Activated T-cell treated with anti-CD3 and anti-CD28 coated beads, Interleukin-2, amount 50 U/mL, for 48 hours (primary cell): ENCODE measurements at places on chromosomes 13 and 19.

- no peak for DNase-seq
Observed at GRCh38 chr13:96781141-96781540, 213.1 kb downstream of the OXGR1 start.

GRCh38 chr13:82947191-82947621 is 935.1 kb downstream of the SLITRK1 start:
- DNase-seq, result no peak

- peak; percentile 41 for DNase-seq
Observed at GRCh38 chr19:10118960-10119359, 739 bp downstream of the EIF3G start.

DNA sequence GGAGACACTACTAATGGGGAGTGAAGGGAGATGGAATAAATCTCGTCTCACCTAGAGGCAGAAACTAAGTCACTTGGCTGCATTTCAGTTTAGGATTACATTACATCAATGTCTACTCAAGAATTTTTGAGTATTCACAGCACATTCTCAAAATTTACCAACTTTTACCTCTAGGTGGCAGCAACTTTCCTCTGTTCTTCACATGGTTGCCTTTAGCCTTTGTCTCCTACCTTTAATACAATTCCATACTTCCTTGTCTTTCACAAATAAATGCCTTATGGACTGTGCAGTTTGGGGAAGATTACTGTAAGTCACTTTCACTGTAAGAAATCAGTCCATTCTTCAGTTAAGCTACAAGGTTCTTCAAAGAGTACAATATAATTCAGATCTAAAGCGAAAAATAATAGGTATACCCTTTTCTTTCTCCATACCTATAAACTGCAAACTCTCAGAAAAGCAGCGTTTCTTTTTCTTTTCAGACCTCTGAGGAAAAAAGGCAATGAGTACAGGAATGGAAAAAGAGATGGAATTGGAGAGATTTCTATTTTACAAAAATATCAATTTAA is 379.4 kb downstream of the KLF12 start:
- DNase-seq, result no peak

- no peak for DNase-seq
Observed at GRCh38 chr13:47038188-47038587, 141.3 kb upstream of the HTR2A start.

DNA sequence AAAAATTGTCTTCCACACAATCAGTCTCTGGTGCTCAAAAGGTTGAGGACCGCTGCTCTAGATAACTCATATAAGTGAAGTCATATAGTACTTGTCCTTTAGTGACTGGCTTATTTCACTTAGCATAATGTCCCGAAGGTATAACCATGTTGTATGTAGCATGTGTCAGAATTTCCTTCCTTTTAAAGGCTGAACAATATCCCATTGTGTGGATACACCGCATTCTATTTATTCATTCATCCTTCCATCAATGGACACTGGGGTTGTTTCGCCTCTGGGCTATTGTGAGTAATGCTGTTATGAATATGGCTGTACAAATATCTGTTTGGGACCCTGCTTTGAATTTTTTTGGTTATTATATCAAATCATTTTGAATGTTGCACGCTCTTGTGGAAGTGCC is 4.6 kb upstream of the LYPD5 start:
- no peak for DNase-seq

GRCh38 chr13:102399791-102400674 is 1.8 kb downstream of the FGF14 start:
- peak; percentile 42 for DNase-seq

GRCh38 chr13:35672611-35673010 is 196.1 kb upstream of the MAB21L1 start:
- no peak for DNase-seq

DNA sequence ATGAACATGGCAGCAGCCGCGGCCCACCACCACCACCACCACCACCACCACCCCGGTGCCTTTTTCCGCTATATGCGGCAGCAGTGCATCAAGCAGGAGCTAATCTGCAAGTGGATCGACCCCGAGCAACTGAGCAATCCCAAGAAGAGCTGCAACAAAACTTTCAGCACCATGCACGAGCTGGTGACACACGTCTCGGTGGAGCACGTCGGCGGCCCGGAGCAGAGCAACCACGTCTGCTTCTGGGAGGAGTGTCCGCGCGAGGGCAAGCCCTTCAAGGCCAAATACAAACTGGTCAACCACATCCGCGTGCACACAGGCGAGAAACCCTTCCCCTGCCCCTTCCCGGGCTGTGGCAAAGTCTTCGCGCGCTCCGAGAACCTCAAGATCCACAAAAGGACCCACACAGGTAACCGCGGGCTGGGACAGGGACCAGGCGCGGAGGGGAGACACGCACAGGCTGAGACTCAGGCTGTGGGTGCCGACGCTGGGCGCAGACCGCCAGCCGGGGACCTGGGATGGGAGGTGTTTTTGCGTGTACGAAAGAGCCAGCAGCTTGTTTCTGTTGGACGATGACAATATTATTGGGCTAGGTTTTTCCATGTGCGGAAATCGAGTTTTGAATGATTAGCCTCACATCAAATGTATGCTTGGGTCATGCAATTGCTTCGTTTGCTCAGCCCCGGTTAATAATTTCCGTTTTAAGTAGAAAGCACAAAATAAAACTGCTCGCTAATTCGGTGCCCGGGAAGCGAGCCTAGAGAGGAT is 1.3 kb downstream of the ZIC2 start:
- peak; percentile 45 for DNase-seq

DNA sequence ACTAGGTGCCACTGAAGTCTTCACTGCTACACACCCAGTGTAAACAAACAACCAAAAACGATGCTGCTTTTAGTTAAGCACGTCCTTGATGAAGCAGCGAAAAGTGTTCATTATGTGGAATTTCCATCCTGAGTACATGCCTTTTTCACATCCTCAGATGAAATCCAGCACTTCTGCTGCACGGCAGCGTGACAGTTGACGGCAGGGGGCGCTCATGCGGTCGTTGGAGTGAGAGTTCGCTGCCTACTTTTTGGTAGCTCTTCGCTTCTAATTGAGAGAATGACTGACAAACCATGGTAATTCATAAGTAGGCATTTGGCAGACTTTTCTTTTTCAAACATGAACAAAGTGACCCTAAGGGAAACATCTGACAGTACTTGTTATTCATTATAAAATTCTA is 1124.9 kb downstream of the EFNB2 start:
- DNase-seq, result peak; percentile 58

- DNase-seq, result no peak
Observed at GRCh38 chr13:105200181-105200580, 1335.3 kb downstream of the EFNB2 start.

GRCh38 chr13:26406791-26407190 is 150.7 kb upstream of the WASF3 start:
- DNase-seq, result no peak

GRCh38 chr13:105773241-105773640 is 762.2 kb downstream of the EFNB2 start:
- DNase-seq, result no peak

DNA sequence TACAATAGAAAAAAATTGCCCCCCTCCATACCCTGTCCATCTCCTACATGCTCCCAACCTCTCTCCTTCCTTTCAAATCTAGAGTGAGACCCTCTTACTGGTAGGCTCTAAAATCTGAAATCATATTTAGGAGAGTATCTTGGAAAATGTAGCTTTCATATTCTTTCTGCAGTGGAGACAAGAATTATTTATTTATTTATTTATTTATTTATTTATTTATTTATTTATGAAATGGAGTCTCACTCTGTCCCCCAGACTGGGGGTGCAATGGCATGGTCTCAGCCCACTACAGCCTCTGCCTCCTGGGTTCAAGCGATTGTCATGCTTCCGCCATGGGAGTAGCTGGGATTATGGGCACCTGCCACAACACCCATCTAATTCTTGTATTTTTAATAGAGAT is 174.1 kb upstream of the MYO16 start:
- DNase-seq, result no peak

DNA sequence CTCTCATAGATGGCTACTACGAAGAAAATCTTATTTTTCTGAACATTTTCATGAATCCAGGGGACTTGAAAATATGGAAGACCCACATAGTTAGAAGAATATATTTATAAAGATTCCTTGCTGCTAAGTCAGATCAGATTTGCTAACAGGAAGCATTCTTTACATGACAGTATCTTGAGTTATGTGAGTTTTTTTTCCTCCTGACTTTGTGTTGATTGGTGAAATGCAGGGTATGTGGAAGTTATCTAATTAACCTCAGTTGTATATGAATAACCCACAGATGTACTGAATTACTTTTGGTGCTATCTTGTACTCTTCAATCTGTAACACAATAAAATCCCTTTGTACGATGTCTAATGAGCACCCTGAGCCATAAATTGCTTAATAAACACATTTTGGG is 53.8 kb downstream of the ESD start:
- no peak for DNase-seq

- DNase-seq, result no peak
Observed at GRCh38 chr13:36789061-36789460, 30.0 kb upstream of the RFXAP start.

GRCh38 chr13:94556621-94557020 is 39.3 kb downstream of the TGDS start:
- DNase-seq, result no peak

DNA sequence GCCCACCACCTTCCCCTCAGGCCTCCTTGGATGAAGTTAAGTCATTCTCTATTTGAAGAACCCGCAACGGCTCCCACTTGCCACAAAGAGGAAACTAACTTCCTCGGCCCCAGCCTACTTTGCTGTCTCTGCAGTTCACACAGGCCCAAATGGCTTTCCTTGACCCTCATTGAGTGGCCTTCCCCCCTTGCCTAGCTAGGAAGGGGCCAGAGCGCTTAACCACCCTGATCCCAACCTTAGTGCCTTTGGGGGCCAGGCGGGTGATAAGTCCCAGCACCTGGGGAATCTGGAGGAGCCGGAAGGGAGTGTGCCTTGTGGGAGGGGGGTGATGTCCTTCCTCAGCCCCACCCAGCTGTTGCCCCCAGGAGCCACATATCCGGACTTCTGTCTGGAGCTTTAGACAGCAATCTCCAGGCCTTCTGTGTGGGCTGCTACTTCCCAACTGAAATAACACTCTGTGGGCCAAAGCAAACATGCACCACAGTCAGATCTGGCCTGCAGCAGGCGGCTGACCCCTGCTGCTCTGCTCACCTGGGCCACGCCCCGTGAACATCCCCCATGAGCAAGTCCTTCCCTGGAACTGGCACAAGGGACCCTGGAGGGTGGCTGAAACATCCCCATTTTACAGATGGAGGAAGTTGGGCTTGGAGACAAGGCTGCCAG is 10.5 kb downstream of the NECTIN2 start:
- DNase-seq, result no peak

GRCh38 chr19:40304306-40304705 is 19.2 kb upstream of the AKT2 start:
- DNase-seq, result no peak

DNA sequence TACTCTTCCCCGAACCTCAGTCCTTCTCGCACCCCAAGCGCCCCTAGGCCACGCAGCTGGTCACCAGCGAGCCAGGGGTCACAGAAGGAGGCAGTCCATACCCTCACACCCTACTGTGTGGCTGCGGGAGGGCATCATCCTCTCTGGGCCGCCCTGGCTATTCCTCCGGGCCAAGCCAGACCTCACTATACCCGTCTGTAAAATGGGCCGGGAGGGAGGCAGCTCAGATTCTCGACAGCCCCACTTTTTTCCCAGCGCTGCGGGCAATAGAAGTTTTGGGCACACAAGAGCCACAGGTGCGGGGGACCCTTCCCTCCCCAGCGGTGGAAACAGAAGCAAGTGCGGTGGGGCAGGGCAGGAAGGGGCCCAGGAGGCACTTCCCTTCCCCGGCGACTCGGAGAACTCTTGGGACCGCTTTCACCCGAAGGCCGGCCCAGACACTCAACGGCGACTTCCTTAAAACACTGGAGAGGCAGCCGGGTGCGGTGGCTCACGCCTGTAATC is 5.6 kb upstream of the ARRDC2 start:
- peak; percentile 46 for DNase-seq

DNA sequence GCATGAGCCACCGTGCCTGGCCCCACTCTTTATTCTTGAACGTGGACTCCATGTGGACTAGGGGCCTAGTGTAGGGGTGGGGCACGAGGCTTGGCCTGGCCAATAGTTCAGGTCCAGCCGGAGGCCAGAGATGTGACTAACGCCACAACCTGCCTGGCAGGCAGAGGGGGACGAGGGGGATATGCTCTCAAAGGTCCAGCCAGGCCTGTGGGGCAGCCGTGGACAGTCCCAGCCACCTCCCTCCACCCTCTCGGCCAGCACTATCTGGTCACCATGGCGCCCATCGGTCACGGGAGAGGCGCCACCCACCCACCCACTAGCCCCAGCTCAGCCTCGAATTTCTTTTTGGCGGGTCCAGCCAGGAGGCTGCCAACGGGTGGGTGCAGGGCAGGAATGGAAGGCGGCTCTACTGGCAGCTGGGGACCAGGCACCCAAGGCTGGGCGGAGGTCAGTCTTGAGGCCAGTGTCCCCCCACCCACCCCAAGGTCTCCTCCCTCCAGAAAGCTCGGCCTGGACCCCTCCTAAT is 2.2 kb upstream of the CERS1 start:
- DNase-seq, result no peak

DNA sequence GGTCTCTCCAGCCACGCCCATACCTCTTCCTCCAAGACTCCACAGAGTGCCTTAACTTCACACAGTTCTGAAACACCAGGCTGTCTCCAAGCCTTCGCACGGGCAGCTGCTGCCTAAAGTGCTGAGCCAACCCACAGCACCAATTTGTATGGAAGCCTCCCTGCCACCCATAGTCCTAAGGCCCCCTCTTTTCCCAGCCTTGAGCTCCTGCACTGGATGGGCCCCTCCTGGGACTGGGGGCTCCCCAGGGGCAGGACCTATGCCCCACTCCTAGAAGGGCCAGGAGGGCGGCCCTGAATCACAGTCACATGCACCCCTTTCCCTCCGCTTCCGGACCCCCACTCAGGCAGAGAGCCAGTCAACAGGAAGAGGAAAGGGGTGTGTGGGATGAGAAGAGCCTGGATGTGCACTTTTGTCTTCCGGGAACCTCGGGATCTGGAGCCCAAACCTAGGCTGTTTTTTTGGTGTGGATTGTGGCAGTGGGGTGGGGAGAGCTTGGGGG is 5.1 kb upstream of the FCER2 start:
- no peak for DNase-seq

- DNase-seq, result peak; percentile 94
Observed at GRCh38 chr19:7652061-7652641, 15.2 kb downstream of the STXBP2 start.

DNA sequence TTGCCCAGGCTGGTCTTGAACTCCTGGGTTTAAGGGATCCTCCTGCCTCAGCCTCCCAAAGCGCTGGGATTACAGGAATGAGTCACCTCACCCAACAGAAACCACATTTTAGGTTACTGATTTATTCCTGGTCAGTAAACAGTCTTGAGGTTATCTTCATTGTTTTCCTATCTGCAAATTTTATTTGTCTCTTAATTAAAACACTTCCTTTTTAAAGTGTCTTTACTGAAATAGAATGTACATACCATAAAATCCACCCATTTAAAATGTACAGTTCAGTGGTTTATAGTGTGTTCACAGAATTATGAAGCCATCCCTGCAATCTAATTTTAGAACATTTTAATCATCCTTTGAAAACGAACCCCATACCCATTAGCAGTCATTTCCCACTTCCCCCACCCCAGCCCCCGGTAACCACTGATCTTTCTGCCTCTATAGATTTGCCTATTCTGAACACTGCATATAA is 63.0 kb downstream of the MAP4K1 start:
- DNase-seq, result no peak
